ENCODE measurements at places on chromosomes 7 and 10.

- no peak for DNase-seq
Observed at GRCh38 chr7:42241424-42241823, 4.4 kb upstream of the GLI3 start.

GRCh38 chr10:11246752-11247467 lies 229.2 kb downstream of the CELF2 start:
- no peak for DNase-seq

DNA sequence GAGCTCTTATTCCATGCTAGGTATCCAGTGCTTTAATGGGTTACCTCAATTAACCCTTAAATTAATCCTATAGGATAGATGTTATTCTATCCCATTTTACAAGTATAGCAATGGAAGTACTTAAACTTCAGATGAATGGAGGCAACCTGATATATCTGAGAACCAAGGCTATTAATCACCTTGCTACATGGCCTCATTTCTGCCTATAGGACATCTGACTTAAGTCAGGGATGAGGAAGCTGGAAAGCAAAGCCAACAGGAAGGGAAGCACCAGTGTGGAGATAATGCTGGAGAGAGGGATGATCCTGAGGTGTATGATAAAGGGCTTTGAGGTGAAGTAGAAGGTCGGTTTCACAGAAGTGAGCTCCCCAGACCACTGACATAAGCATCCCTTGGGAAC lies 132.3 kb downstream of the CHN2 start:
- no peak for DNase-seq

DNA sequence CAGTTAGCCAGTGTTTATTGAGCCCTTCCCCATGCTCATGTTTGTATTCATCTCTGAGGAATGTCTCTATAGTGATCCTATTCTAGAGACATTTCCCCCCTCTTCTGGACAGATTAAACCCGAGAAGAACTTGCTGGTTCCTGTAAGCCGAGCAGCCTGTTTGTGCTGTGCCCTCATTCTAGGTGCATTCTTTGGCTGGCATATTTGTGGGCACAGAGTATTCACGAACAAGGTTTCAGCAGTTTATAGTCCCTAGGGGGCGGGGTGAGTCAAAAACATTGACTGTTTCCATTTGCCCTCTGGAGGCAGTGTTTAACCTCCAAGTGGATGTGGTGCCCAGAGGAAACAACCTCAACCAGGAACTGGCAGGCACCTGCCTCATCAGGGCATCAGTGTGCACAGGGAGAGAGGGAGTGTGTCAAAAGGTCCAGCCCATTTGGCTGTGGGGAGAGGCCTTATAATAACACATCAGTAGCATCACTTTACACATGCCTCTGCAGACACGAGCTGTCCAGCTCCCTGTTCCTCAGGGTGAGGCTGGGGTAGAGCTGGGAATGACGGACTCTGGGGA lies 273.3 kb upstream of the LRGUK start:
- DNase-seq: no peak

DNA sequence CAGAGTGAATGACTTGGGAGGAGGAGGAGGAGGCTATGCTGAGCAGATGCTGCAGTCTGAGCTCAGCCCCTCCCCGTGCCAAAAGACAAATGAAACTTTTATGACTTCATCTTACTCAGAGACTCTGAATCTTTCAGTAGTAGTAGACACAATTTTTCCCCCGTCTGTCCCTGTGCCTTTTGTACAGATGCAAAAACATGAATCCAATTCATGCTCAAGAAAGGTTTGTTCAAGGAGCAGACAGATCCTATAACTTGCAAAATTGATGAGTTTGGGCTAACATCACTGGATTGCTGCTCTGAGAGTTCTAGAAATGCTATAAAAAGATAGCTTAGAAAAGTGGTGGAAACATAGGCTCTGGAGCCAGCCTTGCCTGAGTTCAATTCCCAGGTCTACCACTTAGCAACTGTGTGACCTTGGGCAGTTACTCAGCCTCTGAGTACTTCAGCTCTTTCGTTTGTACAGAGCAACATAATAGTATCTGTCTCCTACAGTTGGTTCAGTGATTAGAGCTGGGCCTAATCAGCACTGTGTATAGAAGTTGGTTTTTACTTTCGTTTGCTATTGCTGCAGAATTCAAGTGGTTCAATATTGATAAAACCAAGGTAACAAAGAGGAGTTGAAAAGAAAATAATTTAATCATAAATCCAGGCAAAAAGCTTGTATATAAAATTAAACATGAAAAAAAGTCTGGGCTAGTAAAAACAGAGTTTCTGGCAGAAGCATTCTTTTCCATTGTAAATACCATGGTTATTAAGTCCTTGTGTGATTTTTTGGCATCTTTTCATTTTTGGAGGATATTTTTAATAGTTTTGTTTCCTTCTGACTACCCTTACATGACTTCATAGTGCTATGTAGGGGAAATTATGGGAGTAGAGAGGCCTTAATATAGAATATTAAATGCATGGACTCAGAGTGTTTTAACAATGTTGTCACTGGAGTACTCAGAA lies 174.2 kb upstream of the ZNF32 start:
- DNase-seq: no peak

GRCh38 chr7:6116211-6116610 lies 85.0 kb downstream of the ANKRD61 start:
- DNase-seq: no peak

GRCh38 chr7:151455690-151456089 lies 15.7 kb upstream of the CRYGN start:
- DNase-seq: no peak

DNA sequence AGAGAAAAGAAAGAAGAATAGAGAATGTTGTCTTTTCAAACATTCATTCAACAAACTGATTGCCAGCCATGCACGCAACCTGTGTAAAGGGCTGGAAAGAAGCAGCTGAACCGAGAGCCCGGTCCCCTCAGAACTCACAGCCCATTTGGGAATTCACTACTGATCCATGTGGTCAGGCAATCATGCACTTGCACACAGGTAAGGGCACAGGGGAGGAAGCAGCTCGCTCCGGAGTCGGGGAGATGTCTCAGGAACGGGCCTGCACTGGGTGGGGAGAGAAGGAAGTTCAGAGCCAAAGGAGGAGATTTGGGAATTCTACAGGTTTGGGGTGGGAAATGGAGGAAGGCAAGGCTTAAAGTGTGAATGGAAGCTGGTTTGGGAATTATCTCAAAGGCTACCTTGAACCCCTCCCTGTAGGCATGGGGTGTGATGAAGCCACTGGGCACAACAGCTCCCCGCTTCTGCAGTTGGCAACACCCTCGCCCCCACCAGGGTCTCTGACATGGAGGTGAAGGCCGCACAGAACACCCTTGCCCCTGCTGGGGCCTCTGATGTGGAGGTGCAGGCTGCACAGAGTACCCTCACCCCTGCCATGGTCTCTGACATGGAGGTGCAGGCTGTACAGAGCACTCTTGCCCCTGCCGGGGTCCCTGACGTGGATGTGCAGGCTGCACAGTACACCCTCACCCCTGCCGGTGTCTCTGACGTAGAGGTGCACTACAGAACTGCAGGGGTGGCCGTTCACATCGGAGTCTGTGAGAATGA lies 194.4 kb upstream of the RNF32 start:
- DNase-seq: no peak

DNA sequence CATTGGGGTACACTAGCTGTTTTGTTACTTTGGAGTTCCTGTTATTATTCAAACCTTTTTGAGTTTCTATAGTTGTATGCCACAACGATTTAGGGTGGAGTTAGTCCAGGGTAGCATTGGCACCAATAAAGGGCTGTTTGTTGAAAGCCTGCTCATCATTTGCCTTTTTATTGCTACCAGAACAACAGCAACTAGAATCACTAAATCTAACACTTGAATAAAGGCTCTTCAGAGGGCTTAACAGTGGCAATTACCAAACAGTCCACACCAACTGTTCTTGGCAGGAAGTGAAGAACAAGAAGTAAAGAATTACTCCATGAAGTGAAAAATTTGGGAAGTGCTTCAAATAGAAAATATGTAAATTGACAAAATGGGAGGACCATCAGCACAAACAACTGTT lies 621.4 kb downstream of the PHTF2 start:
- no peak for DNase-seq

DNA sequence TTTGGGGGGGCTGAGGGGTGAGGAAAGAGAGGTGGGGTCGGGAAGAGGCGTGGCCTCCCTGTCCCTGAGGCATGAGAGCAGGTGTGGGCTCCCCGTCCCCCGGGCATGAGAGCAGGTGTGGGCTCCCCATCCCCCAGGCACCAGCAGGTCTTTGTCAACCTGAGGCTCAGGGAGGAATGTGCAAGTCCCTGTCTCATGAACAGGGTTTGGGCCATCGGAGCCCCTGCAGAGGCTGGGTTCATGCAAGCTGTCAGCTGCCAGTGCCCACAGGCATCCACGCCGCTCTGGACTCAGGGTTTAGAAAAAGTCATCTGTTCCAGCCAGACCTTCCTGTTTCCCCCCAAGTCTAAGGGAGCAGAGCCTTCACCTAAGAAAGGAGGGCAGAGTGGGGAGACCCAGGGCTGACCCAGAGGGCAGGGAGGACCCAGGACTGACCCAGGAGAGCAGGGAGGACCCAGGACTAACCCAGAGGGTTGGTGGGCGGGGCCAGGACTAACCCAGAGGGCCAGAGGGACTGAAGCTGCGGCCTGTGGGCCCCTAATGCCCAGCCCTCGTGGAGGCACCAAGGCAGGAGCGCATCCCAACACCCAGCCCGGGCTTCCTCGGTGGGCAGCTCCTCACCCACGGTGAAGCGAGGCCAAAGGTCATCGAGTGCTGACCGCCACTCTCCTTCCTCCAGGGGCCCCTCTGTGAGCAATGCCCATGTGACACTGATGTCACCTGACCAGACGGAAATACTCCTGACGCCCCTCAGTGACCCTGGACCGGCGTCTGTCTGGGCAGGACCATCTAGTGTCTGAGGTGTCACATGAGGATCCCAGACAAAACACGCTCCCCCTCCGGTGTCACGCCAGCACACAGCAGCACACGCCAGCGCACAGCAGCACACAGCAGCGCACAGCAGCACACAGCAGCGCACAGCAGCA lies 28.9 kb upstream of the GPR146 start:
- DNase-seq: no peak

DNA sequence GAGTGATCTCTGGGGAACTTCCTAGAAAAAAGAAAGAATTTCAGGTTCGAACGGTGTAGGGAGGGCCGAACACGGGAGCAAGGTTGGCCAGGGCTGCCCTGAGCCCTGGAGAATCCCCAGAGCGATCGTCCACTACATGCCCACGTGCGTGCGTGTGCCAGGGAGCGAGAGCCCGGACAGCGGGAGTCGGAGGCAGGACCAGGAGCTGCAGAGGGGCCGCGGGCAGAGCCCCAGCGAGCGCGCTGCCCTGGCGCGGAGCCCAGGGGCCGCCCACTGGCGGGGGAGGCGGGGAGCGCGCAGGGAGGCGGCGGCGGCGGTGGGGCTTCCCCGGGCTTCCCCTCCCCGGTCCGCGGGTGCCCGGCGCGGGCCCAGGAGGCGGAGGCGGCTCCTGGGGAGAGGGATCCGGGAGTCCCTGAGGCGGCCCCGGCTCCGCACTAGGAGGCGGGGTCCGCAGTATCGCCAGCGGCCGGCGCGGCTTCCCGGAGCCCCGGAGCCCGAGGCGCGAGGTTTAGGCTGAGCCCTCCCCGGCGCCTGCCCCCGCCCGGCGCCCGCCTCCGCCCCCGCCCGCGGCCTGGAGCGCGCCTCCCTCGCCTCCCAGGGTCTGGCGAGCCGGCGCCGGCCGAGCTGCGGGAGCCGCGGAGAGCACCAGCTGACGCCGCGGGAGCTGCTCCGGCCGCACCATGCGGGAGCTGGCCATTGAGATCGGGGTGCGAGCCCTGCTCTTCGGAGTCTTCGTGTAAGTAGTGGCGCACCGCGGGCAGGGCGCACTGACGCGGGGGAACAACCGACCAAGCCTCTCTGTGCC lies at the start of gene PLPP4:
Gene PLPP4 (plus strand): TSS at position 602 of the 805 bp plus-strand sequence. CDS start 79 bp downstream, at position 681.
- DNase-seq: no peak

GRCh38 chr7:95391761-95392160 lies 4.4 kb downstream of the PON3 start:
- DNase-seq: no peak

- no peak for DNase-seq
Observed at GRCh38 chr10:22244855-22245254, 27.0 kb upstream of the EBLN1 start.
